Activated naive CD8-positive, alpha-beta T cell treated with anti-CD3 and anti-CD28 coated beads for 36 hours (primary cell): ENCODE measurements at places on chromosomes 6 and 20. TPM values are rescaled to one million over a fixed set of nuclear protein-coding genes. Genes with fewer than 3 reads are reported as not detected.

ABHD16B gene
- total RNA-seq = not detected

- H3K36me3 ChIP-seq = no peaks in the 10 kb centered on the region
- H3K4me3 ChIP-seq = no peak overlapping the region
- H3K27ac ChIP-seq = no peak overlapping the region
- no peaks in the 10 kb centered on the region for H3K27me3 ChIP-seq
- no peak for DNase-seq
Observed at GRCh38 chr6:101572627-101573026, 179.1 kb downstream of the GRIK2 start.

- no peak overlapping the region for H3K27ac ChIP-seq
- peaks cover 38% of the 10 kb centered on the region for H3K4me1 ChIP-seq
- peaks cover 63% of the 10 kb centered on the region for H3K36me3 ChIP-seq
- no peak overlapping the region for H3K4me3 ChIP-seq
- no peak for DNase-seq
Observed at GRCh38 chr6:44942798-44943197, 385.3 kb upstream of the RUNX2 start.

GRCh38 chr6:76768556-76768955 is 694.7 kb downstream of the HTR1B start:
- no peaks in the 10 kb centered on the region for H3K27me3 ChIP-seq
- DNase-seq = no peak
- H3K36me3 ChIP-seq = no peaks in the 10 kb centered on the region
- H3K4me1 ChIP-seq = no peaks in the 10 kb centered on the region

- no peak overlapping the region for H3K4me3 ChIP-seq
- no peak overlapping the region for H3K27ac ChIP-seq
Observed at GRCh38 chr6:35011096-35012041, 122.3 kb downstream of the ANKS1A start.

GRCh38 chr6:135159531-135159930 is 21.6 kb upstream of the MYB start:
- H3K4me1 ChIP-seq = peaks cover 45% of the 10 kb centered on the region
- H3K27me3 ChIP-seq = no peaks in the 10 kb centered on the region

NR2E1 gene
- not detected for total RNA-seq

DNA sequence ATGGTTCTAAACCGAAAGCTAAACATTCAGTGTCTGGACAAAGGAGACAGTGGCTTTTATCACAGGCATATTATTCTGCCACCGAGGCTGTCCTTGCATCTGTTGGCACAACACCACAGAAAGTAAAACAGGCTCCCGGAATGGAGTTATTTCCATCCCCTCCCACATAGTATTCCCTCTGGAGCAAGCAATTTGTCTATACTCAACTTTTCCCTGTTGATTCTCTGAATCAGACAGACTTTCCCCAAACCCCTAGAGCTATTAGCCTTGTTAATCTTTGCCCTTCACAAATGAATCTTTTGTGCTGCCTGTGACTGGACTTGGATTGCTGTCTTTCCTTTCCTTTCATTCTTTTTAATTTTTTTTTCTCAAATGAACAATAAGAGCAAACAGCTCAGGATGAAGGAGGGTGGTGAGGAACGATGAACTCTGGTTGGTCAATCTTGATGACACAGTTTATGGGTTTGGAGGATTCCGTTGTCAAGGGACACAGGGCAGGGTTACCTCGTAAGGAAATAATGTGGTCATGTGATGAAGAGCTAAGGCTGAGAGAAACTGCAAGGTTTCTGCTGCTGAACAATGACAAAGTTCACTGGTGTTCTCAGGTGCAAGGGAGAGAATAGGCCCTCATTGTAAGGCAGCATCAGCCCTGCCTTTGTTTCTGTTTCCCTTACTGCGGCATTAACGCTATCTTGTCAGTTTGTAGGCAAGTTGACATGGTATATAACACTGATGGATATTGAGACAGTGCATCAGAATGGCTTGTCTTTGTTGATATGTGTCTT is 275.0 kb upstream of the BMP2 start:
- H3K4me3 ChIP-seq = no peak overlapping the region
- H3K27me3 ChIP-seq = no peaks in the 10 kb centered on the region
- no peak for DNase-seq
- no peak overlapping the region for H3K27ac ChIP-seq
- H3K4me1 ChIP-seq = no peaks in the 10 kb centered on the region

- DNase-seq = no peak
- H3K27me3 ChIP-seq = no peaks in the 10 kb centered on the region
- no peak overlapping the region for H3K4me3 ChIP-seq
- no peaks in the 10 kb centered on the region for H3K36me3 ChIP-seq
- no peaks in the 10 kb centered on the region for H3K4me1 ChIP-seq
Observed at GRCh38 chr6:8831366-8832152, 396.2 kb upstream of the SLC35B3 start.

DNA sequence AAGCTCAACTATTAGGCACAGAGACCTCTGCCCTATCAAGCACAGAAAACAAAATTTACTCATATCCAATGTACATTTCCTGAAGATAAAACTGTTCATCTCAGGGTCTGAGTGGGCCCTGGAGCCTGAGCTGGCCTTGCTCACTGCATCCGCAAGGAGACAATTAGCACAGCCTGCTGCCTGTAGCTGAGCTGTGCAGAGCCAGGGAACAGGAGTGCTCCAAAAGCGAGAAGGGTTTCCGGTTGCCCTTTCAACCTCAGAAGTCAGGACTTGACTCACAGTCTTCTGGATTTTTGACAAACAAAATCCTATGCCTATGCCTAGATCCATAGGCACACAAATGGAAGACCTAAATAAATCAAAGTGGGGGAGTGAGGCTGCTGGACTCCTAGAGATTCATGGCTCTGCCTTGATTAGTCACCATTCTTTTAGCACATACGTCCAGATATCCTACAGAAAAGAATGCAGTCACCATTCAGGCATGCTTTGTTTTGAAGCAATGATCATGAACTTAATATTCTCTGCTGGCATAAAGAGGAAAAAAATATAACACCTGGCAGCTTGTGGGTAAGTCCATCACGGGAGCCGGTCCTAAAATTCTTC is 73.5 kb downstream of the BFSP1 start:
- H3K27me3 ChIP-seq = peaks cover 21% of the 10 kb centered on the region
- DNase-seq = no peak
- H3K4me3 ChIP-seq = no peak overlapping the region
- no peaks in the 10 kb centered on the region for H3K36me3 ChIP-seq

DNA sequence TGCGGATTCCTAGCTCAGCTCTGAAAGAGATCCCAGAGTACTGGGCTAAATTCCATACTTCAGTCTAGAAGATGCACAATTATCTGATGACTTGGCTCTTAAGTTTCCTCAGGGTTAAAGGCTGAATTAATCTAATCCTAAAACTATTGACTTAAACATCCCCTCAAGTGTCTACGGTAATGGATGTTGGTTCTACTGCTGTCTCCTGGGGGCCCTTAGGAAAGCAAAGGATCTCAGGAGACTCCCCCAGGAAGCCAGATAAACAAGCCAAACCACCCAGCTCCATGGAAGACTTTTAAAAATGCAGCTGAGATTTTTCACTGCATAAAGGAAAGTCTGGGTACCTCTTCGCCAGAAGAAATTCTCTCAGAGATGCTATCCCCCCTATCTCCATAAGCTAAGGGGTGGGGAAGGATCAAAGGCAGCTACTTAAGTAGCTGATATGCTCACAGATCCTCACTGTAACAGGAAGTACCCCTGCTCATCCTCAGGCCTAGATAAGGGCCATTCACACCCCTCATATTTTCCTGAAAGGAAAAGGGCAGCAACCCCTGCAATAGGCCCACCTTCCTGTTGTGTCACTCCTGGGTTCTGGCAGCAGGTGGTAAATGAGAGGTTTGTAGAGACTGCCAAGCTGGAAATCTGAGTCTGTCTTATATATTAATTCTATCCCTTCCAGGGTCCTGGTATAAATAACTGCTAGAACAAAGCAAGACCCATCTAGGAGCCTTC is 9.3 kb downstream of the NDRG3 start:
- H3K4me1 ChIP-seq = peaks cover 37% of the 10 kb centered on the region
- no peaks in the 10 kb centered on the region for H3K36me3 ChIP-seq
- H3K27me3 ChIP-seq = no peaks in the 10 kb centered on the region

DNA sequence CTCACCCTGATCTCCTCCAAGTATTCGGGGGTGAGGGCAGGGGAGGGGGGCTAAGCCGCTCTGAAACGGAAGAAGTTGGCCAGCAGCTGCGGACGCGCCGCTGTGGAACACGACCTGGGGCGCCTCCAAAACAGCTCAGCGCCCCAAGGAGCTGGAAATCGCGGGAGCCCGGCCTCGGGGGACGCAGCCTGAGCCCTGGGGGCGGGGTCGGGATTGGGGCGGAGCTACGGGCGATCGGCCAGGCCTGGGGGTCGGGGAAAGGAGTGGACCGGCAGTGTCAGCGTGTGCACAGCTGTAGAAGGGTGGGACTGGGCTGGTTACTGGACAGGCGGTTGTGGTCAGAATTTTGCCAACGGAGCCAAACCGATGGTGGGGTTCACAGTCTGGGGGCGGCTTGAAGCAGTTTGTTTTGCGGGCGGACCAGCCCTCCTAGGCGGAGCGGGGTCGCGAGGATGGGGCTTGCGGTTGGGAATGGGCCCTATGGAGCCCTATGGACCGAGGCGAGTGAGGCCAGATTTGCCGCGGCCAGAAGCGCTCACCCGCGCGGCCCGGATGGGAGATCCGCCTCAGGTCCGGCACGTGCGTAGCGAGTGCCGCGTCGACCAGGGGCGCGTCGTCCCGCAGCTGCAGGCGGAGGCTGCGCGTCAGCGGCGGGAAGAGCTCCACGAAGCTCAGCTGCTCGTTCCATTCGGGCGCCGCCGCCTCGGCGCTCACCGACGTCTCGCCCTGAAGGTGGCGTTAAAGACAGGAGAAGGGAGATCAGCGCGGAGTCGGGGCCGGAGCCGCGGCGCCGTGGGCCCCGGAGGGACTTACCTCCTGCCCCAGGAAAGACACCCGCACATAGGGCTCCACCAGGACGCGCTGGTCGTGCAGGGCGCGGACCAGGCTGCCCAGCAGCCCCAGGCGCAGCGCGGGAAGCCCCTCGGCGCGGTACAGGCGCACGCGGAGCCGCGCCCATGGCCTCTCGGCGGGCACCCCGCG is 14.3 kb upstream of the SPAG4 start:
- no peaks in the 10 kb centered on the region for H3K36me3 ChIP-seq
- peaks cover 26% of the 10 kb centered on the region for H3K27me3 ChIP-seq
- peaks cover 3% of the 10 kb centered on the region for H3K4me1 ChIP-seq
- H3K4me3 ChIP-seq = peak overlapping the region; percentile 62
- no peak overlapping the region for H3K27ac ChIP-seq

GRCh38 chr6:2921520-2922115 is 18.5 kb upstream of the SERPINB9 start:
- H3K4me3 ChIP-seq = no peak overlapping the region
- no peak for DNase-seq
- H3K27me3 ChIP-seq = no peaks in the 10 kb centered on the region
- H3K36me3 ChIP-seq = peaks cover 3% of the 10 kb centered on the region
- peaks cover 13% of the 10 kb centered on the region for H3K4me1 ChIP-seq
- no peak overlapping the region for H3K27ac ChIP-seq

DNA sequence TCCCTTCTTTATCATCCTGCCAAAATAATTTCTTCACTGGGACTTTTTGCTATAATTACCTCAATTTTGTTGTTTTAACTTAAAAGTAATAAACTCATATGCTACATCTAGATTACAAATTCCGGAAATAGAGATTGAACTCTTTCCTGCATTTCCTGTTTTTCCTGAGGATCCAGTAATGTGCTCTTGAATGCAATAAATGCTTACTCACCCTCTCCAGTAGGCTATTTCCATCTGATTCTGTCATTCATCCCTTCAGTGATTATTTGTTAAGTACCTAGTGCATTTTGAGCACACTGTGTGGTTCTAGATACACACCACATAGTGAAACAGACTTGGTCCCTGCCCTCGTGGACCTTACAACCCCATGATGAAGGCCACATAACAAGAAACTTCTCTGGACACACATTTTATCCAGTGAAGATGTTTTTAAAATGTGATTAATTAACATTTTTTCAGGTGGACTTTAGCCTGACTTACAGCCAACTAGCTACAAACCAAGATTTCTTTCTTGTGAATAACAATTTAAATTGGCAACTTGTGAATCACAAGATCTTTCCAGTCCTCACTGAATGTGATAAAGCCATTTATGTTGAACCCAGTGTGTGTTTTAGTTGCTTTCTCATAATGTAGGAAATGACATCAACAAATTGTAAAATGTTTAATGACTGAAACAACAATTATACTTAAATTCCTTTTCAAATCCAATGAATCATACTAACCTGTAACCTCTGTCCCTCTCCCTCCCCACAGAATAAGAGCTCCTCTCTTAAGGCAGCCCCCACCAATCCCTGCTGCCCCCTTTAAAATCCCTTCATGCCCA is 272.3 kb downstream of the KHDC1L start:
- no peak overlapping the region for H3K27ac ChIP-seq
- peaks cover 23% of the 10 kb centered on the region for H3K4me1 ChIP-seq
- peaks cover 5% of the 10 kb centered on the region for H3K36me3 ChIP-seq
- H3K4me3 ChIP-seq = no peak overlapping the region

ECT2L gene
- total RNA-seq = not detected
